ENCODE measurements at places on chromosomes 3 and 15.
A peak's percentile ranks its signal among the peaks of the same experiment; 100 is the strongest.

- no peak for DNase-seq
These were observed 44.2 kb upstream of the RPL32 start for GRCh38 chr3:12885583-12885930.

- DNase-seq = peak; percentile 91
These were observed 43.1 kb downstream of the MTHFS start for GRCh38 chr15:79853492-79854328.

DNA sequence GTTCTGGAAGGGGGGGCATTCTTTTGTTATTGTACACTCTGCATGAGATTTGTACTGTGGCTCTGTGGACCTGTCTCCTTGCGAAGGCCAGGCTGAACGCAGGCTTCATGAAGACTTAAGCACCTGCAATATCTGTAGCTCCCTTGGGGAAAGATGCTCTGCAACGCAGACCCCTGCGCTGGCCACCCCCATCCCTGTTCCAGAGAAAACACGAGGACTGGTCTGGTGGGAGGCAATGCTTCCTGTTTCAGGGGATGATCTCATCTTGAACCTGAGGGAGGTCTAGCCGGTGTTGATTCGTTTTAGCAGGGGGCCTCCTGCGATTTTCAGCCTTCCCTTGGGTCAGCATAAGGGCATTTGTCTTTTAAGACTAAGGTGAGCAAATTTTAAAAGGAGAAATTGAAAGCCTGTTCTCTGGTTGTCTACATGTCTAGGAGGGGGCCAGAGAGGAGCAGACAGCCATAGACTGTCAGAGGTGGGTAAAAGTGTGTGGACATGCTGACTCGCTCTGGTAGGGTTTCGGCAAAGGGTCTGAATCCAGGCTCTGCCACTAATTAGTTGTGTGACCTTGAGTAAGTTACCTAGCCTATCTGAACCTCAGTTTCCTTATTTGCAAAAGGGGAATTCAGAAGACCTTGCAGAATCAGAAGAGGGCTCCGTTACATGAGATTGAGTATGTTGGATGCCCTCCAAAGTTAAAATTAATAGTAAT lies 80.9 kb upstream of the RASGRF1 start:
- no peak for DNase-seq

DNA sequence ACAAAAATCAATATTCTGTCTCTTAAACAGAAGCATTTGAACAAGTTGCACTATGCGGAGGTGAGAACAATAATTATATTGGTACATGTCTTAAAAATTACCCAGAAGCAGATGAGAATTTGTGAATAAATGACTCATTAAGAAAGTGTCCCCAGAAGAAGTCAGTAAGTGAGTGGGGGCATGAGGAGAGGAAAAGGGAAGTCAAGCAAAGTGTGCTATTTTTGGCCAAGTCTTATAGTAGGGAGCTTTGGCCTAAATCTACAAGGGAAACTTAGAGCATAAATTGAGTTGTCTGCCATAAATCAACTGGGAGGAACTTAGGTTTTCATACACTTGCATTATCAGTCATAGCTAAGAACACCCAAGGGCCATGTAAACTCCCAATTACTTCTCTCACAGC lies 86.9 kb upstream of the SATB1 start:
- no peak for DNase-seq

DNA sequence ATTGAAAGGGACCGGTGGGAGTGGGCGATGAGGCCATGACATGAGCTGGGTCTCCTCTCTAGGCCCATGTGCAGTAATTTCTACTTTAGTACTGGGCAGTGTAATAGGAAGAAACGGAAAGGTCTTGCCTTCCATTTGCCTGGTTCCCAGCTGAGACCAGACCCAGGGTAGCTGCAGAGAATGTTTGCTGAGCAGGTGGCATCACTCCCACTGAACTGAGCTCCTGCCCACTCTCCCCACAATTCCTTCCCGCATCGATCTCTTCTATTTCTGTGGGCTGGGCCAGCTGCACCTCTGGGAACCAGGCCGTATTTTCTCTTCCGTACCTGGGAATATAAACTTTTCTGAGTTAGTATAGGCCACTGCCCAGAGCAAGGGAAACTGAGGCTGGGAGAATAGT lies 15.8 kb downstream of the ESYT3 start:
- no peak for DNase-seq

GRCh38 chr3:163879172-163879571 lies 1199.1 kb downstream of the SI start:
- no peak for DNase-seq

- DNase-seq = peak; percentile 31
These were observed 660 bp downstream of the NECTIN3 start for GRCh38 chr3:111072031-111072921.

- DNase-seq = no peak
These were observed 167.1 kb downstream of the ARRDC4 start for GRCh38 chr15:98127586-98127985.

- DNase-seq = no peak
These were observed 96.7 kb upstream of the NECTIN3 start for GRCh38 chr3:110974902-110975301.

DNA sequence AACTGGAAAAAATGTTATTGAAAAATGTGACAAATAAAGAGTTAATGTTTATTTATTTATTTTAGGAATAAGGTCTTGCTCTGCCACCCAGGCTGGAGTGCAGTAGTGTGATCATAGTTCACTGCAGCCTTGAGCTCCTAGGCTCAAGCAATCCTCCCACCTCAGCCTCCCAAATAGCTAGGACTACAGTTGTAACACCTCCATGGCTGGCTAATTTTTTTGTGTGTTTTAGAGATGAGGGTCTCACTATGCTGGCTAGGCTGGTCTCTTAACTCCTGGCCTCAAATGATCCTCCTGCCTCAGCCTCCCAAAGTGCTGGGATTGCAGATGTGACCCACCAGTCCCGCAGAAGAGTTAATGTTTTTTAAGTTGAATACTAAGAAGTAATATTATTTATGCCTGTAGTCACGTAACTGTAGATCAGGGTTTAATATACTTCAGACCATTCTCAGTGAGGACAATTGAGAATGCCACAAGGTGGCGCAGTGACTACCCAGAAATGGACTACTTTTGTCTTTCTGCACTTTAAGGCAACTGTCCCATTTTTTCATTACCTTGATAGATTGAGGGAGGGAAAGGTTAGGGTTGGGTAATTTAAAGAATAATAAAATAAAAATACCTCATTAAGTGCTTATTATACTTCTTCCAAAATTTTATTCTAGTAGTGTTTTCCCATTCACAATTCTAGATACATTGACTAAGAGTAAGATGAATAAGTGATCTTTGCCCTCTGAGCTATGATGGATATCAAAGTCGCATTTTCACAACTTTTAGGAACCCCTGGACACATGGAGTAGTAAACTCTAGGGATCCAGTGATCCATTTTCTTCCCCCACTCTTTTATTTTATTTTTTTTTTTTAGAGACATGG lies 6.0 kb downstream of the MUC13 start:
- DNase-seq = peak; percentile 72

DNA sequence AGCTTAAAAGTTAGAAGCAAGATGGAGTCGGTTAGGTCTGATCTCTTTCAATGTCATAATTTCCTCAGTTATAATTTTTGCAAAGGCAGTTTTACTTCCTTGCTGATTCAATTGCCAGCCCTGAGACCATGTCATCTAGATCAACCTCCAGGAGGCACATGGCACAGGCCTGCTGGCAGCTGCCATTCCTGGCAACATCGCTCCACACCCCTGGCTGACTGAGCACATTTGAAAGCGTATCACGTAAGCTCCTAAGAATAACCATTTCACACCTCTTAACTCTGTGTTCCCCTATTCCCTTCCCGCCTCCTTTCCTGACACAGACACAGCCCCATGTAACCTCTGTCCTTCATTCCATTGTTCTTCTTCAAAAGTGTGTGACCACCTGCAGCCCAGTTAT lies 313.9 kb upstream of the CTNNB1 start:
- DNase-seq = no peak

- DNase-seq = no peak
These were observed 502.1 kb upstream of the RASGRP1 start for GRCh38 chr15:39066677-39067076.

- no peak for DNase-seq
These were observed 59.4 kb downstream of the CMSS1 start for GRCh38 chr3:99877031-99877579.

- peak; percentile 26 for DNase-seq
These were observed 271.4 kb downstream of the POLQ start for GRCh38 chr3:121274411-121274810.

DNA sequence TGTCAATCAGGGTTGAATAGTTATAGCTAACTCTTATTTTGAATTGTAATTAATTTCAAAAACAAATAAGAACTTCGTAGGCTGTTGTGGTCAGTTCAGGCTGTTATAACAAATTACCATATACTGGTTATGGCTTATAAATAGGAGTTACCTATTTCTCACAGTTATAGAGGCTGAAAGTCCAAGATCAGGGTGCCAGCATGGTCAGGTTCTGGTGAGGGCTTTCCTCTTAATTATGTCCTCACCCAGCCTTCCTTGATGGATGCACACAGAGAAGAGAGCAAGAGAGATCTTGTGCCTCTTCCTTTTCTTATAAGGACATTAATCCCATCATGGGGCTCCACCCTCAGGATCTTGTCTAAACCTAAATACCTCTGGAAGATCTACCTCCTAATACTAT lies 265.9 kb upstream of the SUCLG2 start:
- DNase-seq = no peak

DNA sequence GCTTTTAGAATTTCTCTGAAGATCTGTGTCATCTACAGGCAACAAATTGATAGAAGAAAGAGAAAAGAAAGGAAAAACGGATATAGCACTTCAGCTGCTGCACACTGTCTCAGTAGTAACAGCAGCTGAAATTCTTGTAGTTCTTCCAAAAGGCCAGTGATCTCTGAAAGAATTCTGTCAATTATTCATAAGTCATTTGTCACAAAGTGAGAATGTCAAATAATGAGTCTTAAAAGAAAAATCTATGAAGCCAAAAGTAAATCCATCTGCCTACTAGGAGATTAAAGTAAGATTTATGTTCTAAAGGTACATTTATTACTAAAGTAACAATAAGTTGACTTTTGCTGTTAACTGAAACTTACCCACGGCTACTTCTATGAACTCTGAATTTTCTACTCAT lies 24.6 kb downstream of the IFT80 start:
- no peak for DNase-seq

- peak; percentile 34 for DNase-seq
These were observed 28.4 kb downstream of the TTC14 start for GRCh38 chr3:180630371-180630770.

DNA sequence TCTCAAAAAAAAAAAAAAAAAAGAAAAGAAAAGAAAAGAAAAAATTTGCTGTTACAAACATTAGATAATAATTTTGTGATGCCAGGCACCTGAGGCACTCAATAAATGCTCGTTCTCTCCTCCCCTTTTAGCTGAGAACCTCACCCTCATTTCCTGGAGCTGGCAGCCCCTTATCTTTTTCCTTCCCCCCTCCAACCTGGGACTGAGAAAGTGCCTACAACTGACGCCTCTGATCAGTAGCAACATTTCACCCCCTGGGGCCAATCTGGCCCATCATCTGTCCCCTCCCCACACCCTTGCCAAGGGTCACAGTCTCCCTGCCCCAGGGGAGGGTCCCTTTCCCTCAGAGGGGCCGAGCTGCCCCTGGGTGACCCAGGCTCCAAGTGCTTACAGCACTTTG lies 12.6 kb upstream of the RNU6-1 start:
- DNase-seq = no peak

GRCh38 chr3:99393961-99394360 lies 244.4 kb upstream of the COL8A1 start:
- no peak for DNase-seq

DNA sequence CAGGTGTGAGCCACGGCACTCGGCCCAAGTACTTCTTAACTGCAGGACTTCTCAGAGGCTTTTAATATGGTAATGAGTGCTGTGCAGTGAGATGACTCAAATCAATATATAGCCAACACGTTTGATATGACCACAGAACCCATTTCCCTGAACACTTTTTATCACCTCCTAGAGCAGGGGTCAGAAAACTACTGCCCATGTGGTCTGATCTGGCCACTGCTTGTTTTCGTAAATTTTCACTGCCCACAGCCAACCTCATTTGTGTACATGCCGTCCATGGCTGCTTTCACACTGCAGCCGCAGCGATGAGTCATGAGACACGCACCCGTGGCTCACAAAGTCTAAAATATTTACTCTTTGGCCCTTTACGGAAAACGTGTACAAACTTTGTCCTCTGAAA lies 179.2 kb downstream of the RORA start:
- DNase-seq = peak; percentile 29

- DNase-seq = no peak
These were observed 129.0 kb upstream of the SLC7A14 start for GRCh38 chr3:170714562-170715535.

DNA sequence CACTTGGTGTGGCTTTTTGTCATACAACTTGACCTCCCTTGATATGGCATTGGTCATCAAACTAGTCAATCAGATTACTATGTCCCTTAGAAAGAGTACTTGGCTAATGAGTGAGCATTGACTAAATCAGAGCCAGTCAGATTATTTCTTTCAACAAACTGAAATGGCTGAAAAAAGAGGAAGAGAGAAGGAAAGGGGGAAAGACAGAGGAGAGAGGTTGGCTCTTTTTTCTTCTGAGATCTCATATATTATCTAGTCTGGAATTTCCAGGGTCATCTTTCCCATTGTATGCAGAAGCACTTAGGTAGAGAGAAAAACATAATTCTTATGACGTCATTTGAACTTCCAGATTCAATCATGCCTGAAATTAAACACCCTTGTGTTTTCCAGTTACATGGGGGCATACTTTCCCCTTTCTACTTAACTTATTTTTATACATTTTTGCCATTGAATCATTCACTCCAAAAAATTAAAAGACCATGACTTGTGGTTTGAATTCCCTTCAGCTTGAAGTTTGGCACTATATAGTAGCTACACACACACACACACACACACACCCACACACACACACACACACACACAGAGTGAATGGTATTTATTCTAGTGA lies 387.8 kb downstream of the LSAMP start:
- DNase-seq = no peak

DNA sequence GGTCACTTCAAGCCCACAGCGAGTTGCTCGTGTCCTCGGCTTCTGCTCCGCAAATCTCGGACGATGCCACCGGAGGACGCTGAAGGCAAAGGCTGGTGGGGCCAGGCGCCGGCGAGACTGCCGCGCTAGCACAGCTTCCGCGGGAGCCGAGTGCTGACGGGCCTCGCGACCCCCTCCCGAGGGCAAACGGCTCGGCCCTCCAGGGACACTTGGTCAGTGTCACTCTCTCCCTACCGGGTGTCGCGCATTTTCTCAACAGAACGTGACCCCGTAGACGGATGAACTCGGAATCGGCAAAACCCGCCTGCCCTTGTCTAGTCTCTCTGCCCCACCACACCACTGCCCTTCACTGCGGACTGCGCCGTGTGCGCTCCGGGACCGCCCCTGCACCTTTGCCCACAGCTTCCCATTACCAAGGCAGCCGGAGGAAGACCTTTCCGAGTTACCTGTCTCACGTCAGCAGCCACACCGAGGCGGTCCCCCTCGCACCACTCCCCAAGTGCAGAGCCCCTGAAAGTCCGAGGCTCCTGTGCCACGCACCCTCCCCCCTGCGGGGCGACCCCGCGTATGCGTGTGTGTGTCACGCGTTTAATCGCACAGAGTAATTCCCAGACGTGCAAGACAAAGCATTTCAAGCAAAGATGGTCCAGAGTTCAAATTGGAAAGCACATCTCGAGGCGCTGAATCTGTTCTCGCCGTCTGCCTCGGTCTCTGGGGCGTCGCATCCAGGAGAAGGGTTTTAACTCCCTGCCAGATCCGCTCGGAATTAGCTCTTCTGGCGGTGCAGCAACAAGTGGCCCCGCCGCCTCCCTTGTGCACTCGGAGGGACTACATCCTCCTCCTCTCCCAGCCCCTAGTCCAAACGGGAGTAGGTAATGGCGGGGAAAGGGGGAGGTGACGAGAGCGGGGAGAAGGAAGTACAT lies 245.0 kb upstream of the TOPAZ1 start:
- DNase-seq = no peak
